COR-L47 (cell line): ENCODE measurements at places on chromosomes 1 and 21.

- DNase-seq: no peak
Observed at GRCh38 chr1:154407198-154408091, 2.3 kb downstream of the IL6R start.

GRCh38 chr1:234913278-234913649 lies 215.4 kb downstream of the TOMM20 start:
- no peak for DNase-seq

DNA sequence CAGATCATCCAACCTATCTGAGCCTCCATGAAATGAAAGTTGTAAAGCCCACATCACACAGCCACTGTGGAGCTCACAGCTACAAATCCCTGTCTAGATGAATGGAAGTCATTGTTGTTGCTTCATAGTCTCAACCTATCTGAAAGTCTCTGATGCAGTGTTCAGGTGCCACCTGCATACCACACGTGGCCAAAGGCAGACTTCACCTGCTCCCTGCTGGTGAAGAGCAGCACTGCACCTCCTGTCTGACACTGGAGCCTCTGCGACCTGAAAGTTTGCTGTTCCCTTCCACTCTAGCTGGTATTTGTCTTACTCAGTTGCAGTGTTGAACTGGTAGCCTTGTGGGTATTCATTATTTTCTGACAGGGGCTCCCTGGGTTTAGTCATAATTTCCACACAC lies 18.4 kb downstream of the LORICRIN start:
- DNase-seq: peak; percentile 17

GRCh38 chr21:38208118-38208517 lies 48.7 kb upstream of the KCNJ15 start:
- DNase-seq: no peak

- DNase-seq: no peak
Observed at GRCh38 chr1:227472772-227473171, 90.6 kb upstream of the ZNF678 start.

DNA sequence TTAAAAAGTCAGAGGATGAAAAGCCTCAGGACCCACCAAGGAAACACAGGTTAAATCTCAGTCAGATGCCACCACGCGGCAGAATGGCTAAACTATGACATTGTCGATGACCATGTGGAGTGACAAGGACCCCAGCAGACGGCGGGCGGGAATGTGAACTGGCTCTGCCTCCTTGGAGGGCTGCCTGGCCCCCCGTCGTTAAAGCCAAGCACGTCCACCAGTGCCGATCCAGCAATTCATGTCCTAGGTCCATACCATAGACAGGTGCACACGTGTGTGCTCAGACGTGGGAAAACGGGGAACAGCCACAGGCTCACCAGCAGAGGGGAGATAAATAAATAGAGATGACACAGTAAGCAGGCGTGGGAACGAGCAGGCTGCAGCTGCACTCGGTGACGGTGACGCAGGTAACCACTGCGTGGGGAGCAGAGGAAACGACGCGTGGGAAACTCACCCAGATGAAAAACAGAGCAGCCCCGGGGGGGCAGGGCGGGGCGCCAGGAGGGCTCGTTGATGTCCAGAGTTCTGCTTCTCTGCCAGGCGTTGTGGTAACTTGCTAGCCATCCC lies 28.3 kb upstream of the PCBP3 start:
- DNase-seq: no peak

GRCh38 chr1:226566234-226566633 lies 17.7 kb downstream of the STUM start:
- DNase-seq: no peak

- no peak for DNase-seq
Observed at GRCh38 chr1:15187175-15188129, 33.9 kb downstream of the TMEM51 start.

GRCh38 chr1:174623324-174624035 lies 175.7 kb downstream of the GPR52 start:
- no peak for DNase-seq

- no peak for DNase-seq
Observed at GRCh38 chr1:58585581-58586151, 8.6 kb upstream of the TACSTD2 start.

DNA sequence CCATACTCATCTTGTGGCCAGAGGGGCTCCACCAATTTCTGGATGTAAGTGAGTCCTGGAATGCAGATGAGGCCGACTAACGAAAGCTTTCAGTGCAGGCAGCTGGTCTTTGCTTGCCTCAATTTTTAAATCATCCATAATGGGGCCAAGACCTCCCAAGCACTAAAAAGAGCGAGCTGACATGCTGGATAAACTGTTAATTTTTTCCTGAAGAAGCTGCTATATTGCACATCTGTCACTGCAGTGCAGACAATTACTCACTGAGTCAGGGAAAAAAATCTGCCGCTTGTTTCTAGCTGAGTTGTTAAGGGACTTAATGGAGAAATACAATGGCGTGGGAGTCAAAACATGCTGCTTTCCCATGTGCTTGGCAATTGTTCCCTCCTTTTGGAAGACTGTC lies 205.5 kb downstream of the GPATCH2 start:
- no peak for DNase-seq

DNA sequence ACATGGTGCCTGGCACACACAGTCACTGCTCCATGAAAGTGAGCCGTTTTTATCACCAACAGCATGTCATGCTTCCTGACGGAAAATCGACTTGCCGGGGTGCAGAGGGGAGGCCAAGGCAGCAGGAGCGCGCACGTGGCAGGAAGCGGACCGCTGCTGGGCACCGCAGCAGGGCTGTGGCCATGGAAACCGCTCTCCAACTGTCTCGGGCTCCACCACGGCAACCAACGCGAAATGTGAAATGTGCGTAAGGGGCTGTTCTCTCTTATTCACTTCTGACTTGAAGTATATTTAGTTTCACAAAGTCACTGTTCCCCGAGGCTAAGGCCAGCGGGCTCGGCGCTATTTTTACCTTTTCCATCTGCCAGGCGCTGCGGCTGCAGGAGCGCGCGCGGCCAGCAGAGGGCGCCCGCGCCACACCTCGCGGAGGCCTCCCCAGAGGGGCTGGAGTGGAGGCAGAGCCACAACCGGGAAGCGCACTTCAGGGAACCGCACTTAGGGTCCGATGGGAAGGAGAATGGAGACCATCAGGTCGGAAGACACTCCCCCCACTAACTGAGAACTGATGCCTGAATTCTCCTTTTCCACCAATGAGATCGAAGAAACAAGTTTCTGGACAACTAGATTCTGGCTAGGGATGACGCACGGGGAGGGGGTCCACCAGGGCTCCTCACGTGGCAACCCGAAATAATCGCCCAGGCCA lies 19.7 kb downstream of the RCC2 start:
- DNase-seq: no peak

DNA sequence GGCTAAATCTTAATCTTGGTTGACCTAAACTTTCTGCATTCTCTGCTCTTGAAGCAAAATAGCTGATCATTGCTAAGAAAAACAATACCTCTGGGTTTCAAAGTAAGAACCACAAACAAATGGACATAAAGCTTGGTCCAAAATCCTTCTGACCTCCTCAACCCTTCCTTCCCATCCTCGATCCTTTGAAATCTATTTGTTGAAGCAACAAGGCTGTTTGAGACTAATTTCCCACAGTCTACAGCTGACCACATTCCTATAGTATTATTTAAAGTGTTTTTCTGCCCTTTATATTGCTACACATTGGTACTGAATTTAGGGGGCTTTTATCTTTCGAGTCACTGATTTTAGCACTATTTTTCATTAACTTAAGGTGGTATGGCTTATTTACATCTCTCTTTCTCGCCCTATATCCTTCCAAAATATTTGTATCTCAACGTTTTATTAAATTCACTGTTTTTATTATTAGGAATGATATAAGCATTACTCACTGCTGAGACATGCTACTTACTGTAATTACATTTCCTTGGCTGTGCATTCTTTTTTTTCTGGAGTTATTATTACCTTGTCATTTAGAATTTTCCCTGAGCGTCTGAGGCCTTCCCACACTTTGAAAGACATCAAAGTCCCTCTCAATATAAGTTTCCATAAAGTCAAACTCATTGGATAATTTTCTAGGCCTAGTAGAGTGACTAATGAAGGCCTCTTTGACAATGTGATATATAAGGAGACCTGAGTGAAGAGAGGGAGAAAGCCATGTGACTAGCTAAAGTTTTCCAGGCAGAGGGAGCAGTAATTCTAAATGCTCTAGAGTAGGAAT lies 73.9 kb downstream of the RAB3GAP2 start:
- DNase-seq: no peak

DNA sequence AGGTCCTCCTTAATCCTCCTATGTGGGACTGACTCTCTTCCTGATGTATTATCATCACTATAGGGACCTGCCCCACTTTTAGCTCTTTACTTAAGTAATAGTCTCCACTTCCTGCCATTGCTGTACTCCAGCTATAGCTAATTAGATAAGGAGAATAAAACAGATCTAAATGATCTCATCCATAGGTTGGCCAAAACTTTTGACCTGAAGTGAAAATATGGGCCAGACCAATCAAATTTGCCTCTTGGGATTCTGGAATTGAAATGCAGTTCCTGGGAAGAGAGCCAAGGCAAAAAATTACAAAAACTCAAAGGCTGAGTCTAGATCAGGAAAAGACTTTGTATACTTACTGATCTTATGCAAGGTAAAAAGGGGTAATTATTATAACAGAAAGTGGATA lies 36.1 kb upstream of the PDE4B start:
- DNase-seq: no peak

- peak; percentile 98 for DNase-seq
Observed at GRCh38 chr1:204340081-204340889, 19.4 kb downstream of the PLEKHA6 start.

- DNase-seq: no peak
Observed at GRCh38 chr1:247037511-247038320, 29.9 kb upstream of the ZNF695 start.

DNA sequence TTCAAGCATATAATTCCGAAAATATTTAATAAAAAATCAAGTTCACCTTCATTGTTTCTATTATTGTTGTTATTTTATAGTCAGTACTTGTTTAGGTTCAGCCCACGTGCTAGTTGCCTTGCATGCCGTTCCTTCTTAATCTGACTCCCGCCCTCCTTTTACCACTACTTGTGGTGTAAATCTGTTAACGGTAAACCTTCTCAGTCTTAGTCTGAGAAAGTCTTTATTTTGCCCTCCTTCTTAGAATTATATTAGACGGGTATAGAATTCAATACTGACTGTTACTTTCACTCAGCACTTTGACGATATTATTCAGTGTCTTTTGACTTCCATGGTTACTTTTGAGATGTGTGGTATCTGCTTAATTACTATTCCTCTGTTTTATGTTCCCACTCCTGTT lies 104.8 kb downstream of the RGL1 start:
- DNase-seq: no peak

- no peak for DNase-seq
Observed at GRCh38 chr1:112177314-112177713, 187.8 kb upstream of the KCND3 start.

DNA sequence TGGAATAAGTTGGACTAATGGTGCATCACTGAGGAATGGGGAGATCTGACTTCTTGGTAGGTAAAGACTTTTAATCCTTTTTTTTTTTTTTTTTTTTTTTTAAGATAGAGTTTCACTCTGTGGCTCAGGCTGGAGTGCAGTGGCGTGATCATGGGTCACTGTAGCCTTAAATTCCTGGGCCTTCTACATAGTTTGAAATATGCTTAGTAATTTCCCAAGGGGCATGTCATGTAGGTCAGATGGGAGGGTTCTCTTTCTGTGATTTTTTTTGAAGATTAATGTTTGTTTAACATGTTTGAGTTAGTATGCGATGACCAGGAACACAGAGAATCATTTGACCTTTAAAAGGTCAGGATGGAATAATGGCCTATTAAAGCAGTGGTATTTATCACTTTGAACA lies 129.1 kb downstream of the S1PR1 start:
- no peak for DNase-seq

GRCh38 chr1:193549081-193549480 lies 362.7 kb upstream of the B3GALT2 start:
- no peak for DNase-seq

DNA sequence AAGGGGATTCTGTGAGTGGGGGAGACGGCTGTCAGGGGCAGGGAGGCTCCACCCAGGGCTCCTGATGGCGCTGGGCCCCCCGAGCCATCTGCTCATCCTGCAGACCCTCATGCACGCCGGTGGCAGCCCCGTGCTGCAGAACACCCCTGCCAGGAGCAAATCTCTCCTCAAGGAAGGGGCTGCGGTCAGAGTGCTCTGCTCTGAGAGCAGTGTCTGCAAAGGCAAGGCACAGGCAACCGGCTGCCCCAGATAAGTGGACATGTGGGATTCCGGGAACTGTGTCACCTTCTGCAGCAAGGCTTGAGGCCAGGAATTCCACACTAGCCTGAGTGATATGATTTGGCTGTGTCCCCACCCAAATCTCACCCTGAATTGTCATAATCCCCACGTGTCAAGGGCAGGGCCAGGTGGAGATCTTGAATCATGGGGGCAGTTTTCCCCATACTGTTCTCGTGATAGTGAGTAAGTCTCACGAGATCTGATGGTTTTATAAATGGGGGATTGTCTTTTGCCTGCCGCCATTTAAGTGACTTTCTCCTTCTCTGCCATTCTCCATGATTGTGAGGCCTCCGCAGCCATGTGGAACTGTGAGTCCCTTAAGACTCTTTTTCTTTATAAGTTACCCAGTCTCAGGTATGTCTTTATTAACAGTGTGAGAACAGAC lies 101.0 kb downstream of the PDE9A start:
- no peak for DNase-seq

DNA sequence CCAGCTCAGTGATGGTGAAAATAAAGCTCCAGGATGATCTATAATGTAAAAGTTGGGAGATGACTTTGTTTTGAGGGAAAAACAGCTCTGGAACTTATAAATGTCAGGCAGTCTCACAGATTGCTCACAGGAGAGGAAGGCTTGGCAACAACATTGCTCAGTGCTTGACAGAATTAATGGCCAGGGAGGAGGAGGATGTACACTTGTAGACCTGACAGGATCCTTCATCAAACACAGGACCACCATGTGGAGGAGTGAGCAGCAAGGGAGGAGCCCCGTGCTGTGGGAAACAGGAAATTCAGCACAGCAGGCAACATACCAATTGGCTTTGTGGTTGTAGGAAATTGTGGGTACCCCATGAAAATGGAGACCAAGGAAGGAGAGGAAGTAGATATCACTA lies 291.8 kb upstream of the CAMK1G start:
- DNase-seq: no peak

GRCh38 chr21:34888569-34889319 lies 160.4 kb downstream of the RUNX1 start:
- DNase-seq: peak; percentile 85

GRCh38 chr21:29217818-29218291 lies 80.9 kb upstream of the BACH1 start:
- peak; percentile 16 for DNase-seq

GRCh38 chr1:88650676-88651418 lies 33.2 kb upstream of the PKN2 start:
- DNase-seq: no peak

DNA sequence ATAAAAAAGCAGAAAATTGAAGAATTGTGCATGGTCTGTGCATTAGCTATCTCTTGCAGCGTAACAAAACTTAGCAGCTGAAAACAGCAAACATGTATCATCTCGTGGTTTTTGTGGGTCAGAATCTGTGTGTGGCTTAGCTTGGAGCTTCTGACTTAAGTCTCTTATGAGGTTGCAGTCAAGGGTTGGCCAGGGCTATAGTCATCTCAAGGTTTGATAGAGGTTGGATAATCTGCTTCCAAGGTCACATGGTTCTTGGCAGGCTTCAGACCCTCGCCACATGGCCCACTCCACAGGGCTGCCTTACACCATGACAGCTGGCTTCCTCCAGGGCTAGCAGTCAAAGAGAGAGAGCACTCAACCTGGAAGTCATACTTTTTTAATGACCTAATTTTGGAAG lies 35.9 kb downstream of the CNST start:
- DNase-seq: no peak
